ENCODE measurements at places on chromosomes 12 and 14.

GRCh38 chr12:115926037-115926670 is 351.3 kb downstream of the MED13L start:
- DNase-seq, result no peak

DNA sequence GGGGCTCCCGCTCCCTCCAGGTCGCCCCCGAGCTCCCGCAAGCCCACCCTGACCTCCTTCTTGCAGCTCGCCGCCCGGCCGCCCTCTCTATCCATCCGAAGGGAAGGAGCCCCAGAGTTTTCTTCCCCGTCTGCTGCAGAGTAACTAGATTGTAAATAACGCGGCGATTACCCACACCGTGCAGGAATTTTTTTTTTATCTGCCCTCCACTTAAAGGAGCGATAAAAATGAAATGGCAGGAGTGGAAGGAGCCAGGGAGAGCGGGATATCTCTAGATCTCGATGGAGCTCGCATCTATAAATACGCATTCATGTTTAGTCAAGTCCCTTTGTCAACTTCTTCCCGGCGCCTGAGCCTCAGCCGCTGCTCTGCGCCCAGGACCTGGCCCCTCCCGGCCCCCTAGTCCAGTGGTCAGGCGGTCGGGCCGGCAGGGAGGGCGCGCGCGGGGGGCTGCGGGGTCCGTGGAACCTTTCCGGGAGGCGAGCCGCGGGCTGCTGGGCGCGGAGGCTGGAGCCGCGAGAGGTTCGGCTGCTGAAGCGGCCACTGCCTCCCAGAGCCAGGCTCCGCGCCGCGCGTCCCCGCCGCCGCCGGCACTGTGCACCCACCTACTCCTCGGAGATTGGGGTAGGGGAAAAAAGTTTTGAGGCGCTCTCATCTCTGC is 386.0 kb downstream of the BCAT1 start:
- no peak for DNase-seq

DNA sequence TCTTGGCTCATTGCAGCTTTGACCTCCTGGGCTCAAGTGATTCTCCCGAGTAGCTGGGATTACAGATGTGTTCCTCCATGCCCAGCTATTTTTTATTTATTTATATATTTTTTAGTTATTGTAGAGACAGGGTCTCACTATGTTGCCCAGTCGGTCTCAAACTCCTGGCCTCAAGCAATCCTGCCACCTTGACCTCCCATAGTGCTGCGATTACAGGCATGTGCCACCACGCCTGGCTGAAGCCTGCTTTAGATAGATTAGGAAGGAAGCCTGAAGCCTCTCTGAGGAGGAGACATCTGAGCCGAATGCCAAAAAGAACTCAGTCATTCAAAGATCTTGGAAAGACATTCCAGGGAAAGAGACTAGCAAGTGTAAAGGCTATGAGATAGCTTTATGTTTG is 10.2 kb downstream of the INHBC start:
- no peak for DNase-seq

DNA sequence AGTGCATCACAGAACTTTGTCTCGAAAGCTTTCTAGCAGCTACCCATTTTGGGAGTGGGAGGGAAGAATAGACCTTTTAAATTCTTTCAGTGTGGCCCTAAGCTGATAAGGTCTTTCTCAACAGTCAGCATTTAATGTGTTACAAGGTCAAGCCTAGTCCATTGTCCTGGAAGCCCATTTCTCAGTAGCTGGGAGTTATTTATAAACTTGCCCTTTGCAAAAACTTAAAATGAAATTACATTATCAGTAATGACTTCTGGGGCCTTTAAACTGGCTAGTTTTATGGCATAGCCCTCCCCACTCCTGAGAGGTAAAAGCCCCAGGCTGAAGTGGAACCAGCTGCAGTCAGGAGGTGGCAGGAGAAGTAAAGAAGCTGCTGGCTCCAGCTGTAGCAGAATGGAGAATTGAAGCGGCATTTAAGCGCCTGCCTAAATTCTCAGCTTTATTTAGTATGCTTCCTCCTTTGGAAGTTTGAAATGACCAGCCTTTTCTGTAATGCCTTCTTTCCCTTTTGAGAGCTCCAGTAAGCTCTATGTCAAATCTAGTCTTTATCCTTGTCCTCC is 12.4 kb downstream of the COPZ1 start:
- DNase-seq, result peak; percentile 38

DNA sequence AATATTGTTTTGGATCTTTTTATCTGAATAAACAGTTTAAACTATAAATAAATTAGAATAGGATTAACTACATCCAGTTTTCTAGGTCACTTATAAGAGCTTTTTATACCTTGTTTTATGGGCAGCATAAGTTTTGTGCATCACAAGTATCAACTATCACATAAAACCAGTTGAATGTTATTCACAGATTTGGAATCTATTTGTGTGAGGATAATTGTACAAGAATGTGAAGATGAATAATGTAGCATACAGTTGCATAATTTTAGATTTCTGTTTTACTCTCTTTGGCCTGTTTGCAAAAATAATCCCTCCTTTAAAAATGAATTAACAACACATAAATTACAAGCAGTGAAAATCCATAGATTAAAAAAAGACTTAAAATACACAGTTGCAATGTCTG is 88.8 kb downstream of the SCFD1 start:
- no peak for DNase-seq

GRCh38 chr14:87623616-87624015 is 369.4 kb downstream of the GALC start:
- no peak for DNase-seq

- DNase-seq, result no peak
These were observed 69.3 kb upstream of the USP15 start for GRCh38 chr12:62190689-62191490.

DNA sequence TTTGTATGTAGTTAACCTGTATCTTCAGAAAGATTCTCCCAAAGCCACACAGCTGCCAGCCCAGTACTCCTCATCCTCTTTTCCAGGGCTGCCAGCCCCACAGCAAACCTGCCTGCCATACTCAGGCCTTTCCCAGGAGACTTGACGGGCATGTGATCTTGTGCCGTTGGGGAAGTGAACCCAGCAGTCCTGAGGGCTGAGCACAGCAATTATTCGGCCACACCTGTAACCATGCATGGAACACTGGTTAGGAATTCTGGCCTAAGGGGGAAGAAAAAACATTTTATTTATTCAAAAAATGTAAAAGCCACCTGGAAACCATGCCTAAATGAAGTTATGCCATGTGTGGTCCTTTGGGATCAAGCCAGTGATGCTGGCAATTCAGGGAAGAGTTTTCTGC is 145.3 kb downstream of the GRIN2B start:
- DNase-seq, result no peak
